Activated CD4-positive, alpha-beta T cell treated with anti-CD3 and anti-CD28 coated beads, Interleukin-2, amount 10 ng/mL, durations not matched to agents 24 days and 14 days (primary cell): ENCODE measurements at places on chromosomes 4 and X.

GRCh38 chr4:87041141-87041540, 106.3 kb downstream of the AFF1 start:
- DNase-seq: no peak

DNA sequence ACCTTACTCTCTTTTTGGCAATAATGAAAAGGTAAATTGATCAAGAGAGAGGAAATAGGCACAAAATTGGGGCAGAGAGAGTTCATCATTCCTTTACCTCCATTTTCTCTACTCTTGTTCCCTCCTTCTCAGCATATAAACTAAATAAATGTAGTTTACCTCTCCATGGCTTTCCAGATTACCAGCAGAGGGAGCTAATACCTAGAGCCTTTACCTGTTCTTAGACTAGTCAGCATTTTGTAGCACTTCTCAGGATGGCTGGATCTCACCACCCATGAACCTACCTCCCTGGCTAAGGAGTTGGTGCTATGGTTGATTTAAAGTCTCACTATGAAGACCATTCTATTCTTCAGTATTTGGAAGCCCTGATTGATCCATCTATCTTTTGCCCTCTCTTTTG, 15.7 kb downstream of the OFD1 start:
- peak; percentile 69 for DNase-seq

GRCh38 chr4:140715119-140715518, 41.1 kb downstream of the TBC1D9 start:
- no peak for DNase-seq

DNA sequence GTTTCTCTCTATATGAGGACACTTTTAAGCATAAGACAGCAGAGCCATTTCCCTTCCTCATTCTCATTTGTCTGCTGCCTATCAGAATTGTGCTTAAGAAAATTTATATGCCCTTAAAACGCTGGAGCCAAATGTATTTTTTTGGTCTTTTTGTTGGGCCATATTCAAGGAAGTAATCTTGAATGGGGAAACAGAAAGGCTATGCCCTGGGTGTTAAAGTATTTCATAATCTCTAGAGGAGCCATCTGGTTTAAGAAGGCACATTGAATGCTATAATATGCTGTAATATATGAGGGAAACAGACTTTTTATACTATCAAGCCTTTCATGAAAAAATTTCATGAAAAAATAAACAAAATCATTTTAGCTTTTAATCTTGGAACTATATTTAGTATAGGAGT, 4.3 kb downstream of the DMD start:
- no peak for DNase-seq

DNA sequence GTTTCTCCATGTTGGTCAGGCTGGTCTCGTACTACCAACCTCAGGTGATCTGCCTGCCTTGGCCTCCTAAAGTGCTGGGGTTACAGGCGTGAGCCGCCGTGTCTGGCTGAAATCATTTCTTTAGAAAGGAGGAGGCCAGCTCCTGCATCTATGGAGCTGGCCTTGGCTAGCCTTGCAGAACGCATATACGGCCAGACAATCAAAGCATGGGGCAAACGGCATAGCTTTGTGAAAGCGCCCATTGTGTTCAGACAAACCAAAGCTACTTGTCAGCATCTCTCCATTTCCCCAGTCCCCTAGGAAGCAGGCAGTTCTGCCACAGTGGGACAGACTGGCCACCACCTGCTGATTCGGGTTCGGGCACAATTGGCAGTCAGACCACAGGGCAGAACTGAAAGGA, 48.9 kb upstream of the IQSEC2 start:
- DNase-seq: no peak

GRCh38 chrX:117327373-117327772, 789.2 kb downstream of the KLHL13 start:
- DNase-seq: no peak

GRCh38 chr4:101649790-101650515, 140.6 kb upstream of the BANK1 start:
- peak; percentile 36 for DNase-seq

DNA sequence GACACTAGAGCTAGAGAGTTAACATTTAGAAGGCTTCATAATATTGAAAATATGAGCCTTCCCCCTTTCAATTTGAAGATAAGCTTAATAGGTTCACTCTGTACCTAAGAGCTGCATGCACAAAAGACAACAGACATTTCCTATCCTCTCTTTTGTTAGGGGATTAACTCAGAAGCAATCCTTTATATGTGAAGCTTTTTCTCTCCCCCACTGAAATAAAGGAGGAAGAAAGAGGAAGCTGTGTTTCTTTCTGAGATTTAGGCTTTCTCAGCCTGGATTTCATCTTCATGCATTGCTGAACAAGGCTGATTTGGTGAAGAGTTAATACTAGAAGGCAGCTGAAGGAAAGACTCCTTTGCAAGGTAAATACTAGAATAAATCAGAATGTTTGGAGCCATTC, 21.0 kb upstream of the CABS1 start:
- no peak for DNase-seq

- DNase-seq: no peak
Observed at GRCh38 chr4:48347282-48347921, 6.1 kb downstream of the SLAIN2 start.

- no peak for DNase-seq
Observed at GRCh38 chr4:128427832-128428366, 140.3 kb upstream of the PGRMC2 start.

GRCh38 chrX:23435108-23435507, 100.5 kb downstream of the PTCHD1 start:
- DNase-seq: no peak

GRCh38 chr4:23728393-23728792, 161.5 kb downstream of the PPARGC1A start:
- DNase-seq: no peak

DNA sequence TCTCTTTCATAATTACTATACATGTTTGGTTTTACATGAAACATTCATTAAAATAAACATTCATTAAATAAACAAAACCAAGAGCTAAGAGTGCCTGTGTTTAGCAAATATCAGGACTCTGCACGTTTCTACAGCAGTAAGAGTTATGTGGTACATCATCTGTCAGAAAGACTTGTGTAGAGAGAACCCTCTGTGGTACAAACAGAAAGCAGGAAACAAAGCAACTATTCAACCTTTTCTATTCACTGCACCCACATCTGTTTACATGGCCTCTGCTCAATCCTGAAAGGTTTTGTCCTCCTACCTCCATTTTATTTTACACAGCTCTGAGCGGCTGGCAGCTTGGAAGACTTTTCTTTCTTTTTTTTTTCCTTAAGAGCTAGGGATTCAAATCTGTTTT, 90.7 kb upstream of the PCDH18 start:
- no peak for DNase-seq

DNA sequence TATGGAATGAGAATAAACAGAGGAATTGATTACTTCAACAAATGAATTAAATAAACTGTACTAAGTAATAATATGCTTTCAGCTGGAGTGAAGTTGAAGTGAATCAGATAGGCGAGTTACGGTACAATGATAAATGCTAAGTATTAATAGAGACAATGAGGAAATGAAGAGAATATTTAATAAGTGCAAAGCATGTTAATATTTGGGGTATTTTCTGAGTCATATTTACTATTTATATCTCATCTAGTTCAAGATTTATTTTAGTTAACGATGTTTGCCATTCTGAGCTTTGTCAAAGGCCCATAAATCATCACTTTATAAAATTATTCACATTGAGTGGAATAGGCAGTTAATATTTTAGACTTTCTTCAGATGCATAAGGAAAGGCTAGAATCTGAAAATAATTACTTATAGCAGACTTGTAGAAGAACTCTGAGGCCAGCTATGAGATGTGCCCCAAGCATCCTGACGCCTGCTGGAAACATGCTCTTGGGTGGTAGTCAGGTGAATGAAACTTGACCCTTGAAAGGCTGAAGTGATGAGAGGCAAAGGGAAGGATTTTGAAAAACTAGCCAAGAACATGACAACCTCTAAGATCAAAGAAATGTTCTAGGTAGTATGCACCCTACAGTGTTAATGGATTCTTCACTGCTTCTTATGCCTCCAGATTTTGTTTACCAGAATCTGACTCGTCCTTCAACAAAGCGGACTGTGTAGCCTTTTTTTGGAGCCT, 133.8 kb upstream of the STIM2 start:
- DNase-seq: no peak

DNA sequence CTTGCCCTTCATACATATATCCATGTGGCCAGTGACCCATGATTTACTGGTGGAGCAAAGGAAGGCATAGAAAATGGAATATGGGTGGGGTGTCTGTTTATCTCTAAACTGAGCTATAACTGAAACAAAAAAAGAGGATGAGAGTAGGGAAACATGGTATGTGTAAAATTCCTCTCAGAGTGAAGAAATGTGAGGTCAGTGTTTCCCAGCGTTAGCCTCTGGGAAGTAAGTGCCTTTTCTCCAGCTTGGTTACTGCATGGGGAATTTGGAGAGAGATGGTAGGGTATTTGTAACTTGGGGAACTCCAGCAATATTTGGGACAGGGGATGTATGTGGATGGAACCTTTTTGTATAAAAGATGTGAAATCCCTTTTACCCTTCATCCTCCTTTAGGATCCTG, 89.4 kb downstream of the AFF1 start:
- no peak for DNase-seq

DNA sequence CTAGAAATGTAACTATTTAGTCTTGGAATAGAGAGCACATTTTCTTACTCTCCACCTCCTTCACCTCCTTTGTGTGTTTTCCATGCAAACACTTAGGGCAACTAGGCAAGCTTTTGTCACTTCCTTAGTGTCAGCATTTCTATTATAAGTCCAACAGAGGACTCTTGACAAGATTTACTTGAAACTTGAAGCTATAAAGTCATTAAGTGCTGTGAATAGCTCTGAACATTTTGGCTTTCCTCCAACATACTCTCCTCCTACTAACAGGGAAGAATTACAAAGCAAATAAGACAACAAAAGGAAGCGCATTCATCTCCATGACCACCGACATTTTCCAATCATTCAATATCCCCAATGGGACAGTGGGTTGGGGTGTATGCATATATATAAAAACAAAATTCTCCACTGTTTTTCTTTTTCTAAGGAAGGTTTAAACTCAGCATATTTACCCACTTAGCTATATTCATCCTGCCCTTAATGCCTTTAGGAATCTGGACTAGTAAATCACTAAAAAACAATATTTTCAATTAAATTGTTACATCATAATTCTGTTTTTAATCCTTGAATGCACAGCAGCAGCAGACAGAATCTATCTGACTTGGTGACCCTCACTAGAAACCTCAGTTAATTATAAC, 264.6 kb downstream of the SNCA start:
- DNase-seq: no peak

DNA sequence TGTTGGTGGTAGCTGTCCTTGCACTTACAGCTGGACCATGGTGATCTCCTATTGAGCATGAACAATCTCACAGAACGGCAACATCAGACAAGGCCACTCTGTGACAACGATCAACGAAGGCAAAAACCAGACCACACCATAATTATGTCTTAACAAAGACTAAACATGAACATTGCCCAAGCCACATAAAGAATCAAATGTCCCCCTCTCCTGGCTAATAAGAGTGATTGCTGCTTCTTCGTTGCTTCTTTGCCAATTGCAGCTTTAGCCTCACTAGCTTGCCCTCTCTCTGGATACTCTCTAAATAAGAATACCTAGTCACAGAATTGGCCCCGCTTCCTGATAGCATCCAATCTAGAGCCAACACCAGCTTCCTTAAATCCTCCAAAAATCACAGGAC, 41.5 kb upstream of the PGRMC1 start:
- no peak for DNase-seq

DNA sequence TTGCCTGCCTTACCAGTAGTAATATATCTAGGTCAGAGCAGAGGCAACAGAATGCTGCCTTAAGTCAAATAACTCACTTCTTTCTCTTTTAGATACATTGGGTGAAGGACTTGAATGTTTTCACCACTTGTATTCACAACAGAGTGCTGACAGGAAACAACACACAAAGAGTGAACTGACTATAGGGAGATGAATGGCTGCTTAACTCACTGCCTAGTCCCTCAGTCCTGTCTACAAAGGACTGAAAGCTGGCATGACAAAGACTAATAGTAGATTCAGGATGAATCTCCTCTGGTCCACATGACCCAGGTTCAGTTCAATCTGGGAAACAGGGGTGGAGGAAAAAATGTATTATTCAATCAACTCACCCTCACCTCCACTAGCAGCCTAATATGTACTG, 134.2 kb downstream of the GALNTL6 start:
- DNase-seq: no peak

GRCh38 chrX:70292788-70293187, 2.9 kb downstream of the KIF4A start:
- no peak for DNase-seq

GRCh38 chr4:67704843-67705242, 3.9 kb upstream of the UBA6 start:
- DNase-seq: peak; percentile 43

DNA sequence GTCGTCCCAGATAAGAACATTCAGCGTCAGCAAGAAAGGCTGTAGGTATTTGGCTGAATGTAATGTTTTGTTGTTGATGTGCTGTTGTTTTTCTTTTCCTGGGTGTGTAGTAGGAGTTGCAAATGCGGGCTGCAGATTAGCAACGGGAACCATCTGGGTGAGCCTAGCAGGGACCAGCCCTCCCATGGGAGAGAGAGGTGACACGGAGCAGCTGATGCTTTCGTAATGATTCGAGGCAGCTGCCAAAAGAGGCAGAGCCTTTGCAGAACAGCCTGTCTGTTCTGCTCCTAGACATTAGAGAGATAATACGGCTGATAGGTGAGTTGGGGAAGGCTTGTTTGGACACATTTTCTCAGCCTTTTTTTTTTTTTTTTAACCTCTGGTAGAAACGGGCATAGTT, 25.3 kb downstream of the ARSF start:
- no peak for DNase-seq

DNA sequence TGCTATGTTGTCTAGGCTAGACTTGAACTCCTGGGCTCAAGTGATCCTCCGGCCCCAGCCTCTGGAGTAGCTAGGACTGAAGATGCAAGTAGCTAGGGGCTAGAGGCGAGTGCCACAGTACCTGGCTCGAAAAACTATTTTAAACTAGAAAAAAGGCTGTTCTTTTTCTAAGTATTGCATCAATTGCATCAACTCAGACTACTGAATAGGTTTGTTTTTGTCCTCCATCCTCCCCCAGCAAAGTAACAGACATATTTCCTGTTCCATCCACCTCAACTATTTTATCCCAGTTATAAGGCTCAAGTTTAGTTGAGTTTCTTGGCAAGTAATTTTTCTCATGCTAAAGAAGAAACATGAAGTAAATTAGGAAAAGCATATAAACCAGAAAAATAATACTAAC, 4.1 kb downstream of the SH3RF1 start:
- no peak for DNase-seq

DNA sequence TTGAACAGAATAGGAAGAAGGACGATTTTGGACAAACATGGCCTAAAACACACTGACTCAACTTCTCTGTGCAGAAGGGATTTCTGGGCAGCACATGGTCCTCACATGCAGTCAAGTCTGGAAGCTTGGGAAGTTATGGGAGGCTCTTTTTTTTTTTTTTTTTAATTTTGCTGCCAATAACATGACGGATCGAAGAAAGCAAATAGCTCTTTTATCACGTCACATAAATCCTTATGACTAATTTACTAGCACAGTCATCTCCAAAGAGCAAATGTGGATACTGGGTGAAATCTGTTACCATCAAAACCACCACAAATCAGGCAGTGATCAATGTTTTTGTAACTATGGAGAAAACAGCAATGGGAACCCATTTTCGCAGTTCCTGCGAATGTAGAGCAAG, 193.3 kb upstream of the FAM9B start:
- no peak for DNase-seq
